ENCODE measurements at places on chromosomes 5 and 9.

DNA sequence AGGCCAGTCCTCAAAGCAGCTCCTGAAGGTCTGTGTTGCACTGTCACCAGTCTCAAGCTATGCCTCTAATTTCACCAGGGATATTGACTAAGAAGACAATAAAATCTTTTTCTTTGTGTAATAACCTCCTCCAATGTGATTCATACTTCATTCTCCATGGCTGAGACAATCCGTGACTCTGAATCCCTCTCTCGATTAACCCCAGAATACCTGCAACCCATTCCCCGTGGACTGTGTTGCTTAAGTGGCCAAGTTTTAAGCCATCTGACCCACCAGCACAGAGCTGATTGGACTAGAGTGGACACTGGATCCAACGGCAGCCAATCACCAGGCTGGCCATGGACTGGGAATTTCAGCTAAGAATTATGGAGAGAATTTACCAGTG lies 5.4 kb upstream of the CCIN start:
- no peak for DNase-seq

DNA sequence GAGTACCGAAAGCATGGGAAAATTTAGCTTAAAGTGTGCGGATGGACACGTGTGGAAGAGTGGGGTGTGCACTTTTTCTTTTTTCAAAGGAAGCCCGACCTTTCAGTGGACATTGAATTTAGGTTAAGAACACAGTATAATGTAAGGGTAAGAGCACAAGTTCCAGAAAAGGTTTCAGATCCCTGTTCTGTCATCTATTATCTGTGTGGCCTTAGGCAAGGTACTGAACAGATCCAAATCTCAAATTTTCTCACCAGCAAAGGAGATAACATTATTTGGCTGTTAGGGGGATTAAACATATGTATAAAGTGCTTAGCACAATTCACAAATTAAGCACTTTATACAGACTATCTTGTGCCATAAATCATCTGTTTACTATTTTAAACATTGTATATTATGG lies 441.0 kb downstream of the SPOCK1 start:
- no peak for DNase-seq

DNA sequence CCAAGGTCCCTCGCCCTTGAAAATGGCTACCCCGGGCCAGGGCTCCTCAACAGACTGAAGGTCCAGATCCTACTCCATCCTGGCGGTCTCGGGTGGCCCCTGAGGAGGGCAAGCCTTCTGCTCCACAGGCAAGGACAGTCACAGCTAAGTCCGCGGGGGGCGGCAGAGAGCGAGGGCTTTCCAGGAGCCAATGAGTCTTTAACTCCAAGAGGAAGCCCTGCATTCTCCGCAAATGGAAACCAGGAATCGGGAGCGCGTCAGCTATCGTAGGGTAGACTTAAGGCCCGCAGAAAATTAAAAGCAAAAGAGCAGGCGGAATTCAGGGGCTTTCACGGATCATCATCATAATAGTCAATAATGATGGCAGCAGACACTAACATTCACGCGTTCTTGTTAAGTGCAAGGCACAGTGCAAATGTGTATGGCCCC lies 87.8 kb upstream of the TNFAIP8 start:
- peak; percentile 46 for DNase-seq

DNA sequence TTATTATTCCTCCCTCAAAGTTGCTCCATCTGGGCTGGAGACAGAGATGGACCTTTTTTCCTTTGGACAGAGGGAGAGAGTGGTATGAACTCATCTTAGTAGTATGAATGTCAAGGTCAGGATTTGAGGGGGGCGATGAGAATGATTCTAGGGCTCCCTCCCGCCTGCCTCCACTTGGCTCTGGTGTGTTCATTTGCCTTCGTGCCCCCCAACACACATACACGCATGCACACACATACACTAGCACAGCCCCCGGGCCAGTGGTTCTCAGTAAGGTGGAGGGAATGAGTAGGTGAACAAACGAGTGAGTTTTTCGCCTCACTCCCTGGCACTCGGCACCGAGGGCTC lies 44.5 kb downstream of the ERGIC1 start:
- DNase-seq, result no peak

GRCh38 chr5:135446206-135446605 lies 942 bp downstream of the DCANP1 start:
- no peak for DNase-seq

Measured in activated naive CD4-positive, alpha-beta T cell (primary cell).